ENCODE measurements at places on chromosomes 5 and 9.

DNA sequence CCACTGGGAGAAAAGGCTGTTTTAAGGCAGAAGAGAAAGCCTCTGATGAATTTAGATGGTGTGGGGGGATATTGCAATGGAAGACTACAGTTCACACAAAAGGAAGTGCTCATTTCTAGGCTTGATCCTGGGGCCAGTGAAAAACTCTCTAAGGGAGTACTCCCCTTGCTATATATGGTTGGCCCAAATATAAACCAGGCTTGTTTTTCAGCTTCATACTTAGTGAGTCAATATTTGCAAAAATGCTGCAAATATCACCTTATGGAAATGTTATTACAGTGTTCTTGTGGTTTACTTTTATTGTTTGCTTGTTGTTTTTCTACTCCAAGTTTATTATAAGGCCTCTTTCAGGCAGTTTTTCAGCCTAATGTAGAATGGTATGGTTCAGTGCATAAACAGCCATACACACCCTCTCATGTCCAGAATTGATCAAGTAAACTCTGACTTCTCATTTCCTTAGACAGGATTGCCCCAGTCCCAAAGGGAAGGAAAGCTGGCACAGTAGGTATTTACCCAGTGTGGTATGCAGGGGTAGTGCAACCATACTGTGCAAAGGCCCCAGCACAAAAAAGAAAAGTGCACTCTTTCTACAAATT lies 115.1 kb downstream of the FEM1C start:
- DNase-seq = peak; percentile 29

- no peak for DNase-seq
Observed at GRCh38 chr5:174329738-174330137, 284.2 kb downstream of the NSG2 start.

DNA sequence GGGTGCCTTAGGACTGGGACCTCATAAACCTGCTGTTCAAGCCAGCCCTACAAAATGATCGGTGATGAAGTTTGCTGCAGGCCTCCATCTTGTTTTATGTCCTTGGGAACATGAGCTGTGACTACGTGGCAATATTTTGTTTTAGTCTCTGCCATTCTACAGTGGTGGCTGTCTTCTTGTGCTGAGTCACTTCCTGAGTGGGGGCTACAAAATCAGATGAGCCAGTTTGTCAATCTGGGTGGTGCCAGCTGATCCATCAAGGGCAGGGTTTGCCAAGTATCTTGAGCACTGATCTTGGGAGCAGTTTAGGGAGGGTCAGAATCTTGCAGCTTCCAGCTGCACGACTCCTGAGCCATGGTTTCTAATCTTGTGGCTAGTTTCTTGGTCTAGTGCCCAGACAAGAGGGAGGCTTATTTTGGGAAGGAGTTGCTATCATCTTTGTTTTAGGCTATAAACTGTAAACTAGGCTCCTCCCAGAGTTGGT lies 94.7 kb downstream of the YTHDC2 start:
- peak; percentile 65 for DNase-seq

DNA sequence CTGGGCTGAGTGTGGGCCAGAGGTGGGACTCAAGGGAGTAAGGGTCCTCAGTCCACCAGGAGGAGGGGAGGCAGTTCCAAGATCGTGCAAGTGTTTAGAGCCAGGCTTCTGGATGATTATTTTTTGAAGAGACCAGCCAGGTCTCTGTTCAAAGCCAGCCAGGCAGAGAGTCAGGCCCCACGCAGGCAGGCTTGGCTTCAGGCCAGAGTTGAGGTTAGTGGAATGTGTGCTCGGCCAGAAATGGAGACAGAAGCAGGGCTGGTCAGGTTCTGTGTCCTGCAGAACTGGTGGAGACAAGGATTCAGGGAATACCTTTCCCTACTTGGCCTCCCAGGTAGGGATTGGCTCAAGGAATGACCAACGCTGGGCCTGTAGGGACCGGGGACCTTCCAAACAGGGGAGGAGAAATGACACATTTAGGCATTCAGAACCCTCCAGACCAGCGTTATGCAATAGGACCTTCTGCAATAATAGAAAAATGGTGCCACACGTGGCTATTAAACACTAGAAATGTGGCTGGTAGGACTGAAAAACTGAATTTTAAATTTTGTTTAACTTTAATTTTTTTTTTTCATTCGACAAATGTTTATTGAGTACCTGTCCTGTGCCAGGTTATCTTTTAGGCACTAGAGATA lies 106.2 kb downstream of the CMYA5 start:
- DNase-seq = peak; percentile 49

DNA sequence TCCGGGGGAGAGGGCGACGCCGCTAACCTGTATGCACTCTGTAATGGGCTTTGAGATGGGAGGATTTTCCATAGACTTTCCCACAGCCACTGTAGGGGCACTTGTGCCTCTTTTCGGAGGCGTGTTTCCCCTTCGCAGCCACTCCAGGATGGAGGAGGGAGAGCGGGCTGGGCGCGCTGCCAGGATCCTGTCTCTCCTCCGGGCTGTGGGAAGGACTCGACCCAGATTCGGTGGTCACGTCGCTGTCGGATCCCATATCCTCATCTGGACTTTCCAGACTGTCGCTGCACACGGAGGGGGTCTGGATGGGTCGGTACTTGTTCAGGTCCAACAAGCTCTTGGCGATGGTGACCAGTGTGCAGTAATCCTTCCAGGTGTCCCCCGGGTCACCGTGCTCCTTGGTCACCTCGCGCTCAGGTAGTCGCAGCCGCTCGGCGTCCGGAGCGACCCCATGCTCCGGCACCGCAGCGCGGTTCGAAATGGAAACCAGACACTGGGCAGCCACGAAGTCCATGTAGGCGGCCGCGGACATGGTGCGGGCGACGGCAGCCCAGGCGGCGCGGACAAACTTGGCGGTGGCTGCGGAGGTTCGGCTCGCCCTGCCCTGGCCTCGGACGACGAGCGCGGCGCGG lies 1.5 kb downstream of the KLF9 start:
- DNase-seq = peak; percentile 93

DNA sequence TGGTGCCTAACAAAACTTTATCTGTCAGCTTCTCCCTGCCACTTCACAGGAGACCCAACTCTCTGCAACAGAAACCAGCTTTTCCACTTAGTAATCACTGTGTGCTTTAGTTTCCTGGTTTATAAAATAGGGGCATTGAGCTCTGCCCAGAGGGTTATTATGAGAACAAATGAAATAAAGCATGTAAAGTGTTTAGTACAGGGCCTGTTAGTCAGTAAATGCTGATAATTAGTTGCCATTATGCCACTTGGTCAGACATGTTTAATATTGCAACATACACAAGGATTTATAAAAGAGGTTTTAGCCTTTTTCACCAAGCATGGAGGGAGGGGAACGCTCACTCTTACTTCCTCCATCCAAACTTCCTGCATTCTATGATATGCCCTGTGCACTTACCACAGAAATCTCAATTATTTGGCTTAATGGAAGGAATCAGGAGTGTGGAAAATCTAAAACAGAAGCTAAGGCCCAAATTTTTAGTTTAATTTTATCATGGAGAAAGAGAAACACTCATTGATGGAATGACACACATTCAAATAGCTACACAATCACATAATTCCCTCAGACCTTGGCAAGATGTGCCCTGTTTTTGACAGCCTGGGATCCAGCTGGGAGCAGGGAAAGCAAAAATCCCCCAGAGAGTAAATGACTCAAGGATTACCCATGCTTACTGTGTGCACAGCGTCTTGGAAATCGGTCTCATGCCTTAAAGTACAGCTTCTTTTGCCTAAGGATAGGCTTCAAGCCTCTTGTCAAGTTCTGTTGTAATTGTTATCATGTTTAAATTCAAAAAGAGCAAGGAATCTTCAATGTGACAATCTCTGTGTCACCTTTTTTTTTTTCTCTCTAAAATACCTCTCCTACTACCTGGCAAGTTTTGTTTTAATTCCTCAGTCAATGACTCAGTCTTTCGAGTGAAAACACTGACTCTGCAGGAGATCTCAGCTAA lies 34.0 kb downstream of the ZNF474 start:
- peak; percentile 85 for DNase-seq

DNA sequence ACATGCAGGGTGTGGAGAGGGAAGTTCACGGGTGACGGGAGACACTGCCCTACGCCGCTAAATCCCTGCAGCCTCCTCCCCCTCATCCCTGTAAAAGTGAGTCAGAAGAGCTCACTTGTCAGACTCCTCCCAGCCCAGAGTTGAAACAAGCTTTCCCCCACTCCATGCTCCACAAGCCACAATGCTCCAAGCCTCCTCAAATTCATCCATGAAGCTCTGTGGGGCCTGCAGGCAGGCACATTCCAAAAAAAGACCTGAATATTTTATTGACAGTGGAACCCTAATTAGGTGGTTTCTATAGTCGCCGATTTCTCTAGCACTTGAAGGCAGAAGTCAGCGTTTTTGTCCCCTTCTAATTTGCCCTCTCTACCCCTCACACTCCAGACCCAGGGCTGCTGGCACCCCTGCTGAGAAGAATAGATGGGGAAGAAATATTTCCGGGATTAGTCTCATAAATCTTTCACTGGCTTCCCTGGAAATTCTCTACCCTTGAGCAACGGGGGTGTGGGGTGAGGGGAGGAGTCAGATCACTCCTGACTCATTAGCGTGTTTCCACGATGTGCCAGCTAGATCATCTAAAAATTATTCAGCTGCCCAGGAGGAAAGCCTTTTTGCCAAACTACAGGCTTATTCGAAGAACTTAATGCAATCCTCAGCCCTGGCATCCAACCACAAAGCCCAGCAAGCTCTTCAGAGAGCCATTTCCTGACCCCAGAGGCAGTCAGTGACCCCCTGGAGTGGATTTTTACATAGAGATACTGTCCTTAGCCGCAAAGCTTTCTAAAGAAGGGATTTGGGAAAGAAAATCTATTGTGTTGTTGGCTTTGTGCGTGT lies 97.1 kb downstream of the ENC1 start:
- peak; percentile 86 for DNase-seq

DNA sequence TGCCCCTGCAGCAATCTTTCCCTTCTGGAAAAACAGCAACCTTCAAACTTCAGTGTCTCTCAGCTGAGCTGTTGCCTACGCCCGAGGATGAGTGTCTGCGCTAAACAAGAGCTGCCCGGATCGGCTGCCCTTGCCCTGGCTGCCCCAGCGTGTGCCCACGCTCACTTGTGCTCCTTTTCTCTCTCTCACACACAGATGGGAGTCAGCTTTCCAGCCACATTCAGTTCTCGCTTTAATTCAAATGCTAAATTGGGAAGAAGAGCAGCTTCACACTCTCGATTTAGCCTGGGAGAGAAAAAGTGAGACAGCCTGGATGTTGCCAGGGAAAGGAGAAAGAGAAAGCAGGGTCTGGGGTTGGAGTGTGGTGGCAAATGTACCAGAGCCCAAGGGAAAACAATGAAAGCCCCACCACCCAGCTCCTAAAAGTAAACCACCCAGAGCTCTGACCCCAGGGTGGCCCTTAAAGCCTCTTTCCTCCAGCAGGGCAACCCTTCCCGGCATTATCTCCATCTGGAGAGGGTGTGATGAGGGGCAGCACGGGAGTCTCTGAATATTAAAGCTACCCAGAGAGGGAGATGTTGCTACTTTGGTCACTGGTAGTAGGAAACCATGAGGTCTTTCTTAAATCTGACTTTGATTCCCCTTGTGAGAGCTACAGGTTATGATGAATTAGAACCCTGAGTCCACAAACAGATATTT lies 9.9 kb upstream of the EGR1 start:
- DNase-seq = no peak

GRCh38 chr9:133484671-133485437 lies 6.0 kb upstream of the SLC2A6 start:
- no peak for DNase-seq

- no peak for DNase-seq
Observed at GRCh38 chr9:125745682-125746016, 1.5 kb upstream of the PBX3 start.

- DNase-seq = no peak
Observed at GRCh38 chr5:108769352-108769751, 21.7 kb downstream of the FER start.

- DNase-seq = no peak
Observed at GRCh38 chr9:134452728-134453127, 126.5 kb downstream of the RXRA start.

GRCh38 chr9:97981846-97982682 lies 1.1 kb upstream of the ANP32B start:
- DNase-seq = no peak

DNA sequence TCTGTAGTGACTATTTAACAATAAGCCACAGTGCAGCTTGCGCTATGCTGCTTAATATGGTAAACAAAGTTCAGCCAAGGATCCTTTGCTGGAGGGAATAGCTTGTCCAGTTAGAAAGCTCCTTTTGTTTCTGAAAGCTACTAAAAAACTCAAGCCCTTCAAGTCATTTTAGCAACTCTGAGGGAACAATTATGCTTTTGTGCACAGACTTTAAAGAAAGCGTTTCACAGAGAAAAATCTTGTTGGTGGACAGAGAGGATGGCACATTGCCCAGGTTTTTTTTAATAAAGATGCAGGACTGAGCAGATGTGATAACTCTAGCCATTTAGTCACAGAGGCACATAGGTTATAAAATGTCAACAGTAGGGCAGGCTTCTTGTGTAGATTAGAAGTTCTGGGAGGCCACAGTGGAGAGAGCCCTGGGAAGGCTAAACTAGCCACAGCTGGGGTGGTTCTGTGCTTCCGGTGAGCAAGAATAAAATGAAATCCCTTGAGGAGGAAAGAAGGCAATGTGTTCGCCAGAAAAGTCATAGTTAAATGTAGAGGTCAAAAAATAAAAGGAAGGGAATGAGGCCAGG lies 63.4 kb downstream of the ALDH7A1 start:
- DNase-seq = peak; percentile 43

DNA sequence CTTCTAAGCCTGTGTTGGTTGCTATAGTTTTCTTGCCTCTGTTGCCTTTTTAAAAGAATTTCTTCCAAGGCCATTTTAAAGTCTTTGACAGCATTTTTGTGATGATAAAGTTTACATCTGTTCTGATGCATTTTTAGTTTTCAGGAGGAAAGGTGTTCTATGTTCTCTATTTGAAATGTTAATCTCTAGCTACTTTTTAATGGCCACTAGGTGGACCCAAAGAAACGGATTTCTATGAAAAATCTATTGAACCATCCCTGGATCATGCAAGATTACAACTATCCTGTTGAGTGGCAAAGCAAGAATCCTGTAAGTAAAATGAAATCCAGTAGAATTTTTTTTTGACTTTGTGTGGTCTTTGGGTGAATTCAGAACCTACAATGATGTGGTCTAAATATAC lies 60.2 kb downstream of the MELK start:
- DNase-seq = peak; percentile 64

DNA sequence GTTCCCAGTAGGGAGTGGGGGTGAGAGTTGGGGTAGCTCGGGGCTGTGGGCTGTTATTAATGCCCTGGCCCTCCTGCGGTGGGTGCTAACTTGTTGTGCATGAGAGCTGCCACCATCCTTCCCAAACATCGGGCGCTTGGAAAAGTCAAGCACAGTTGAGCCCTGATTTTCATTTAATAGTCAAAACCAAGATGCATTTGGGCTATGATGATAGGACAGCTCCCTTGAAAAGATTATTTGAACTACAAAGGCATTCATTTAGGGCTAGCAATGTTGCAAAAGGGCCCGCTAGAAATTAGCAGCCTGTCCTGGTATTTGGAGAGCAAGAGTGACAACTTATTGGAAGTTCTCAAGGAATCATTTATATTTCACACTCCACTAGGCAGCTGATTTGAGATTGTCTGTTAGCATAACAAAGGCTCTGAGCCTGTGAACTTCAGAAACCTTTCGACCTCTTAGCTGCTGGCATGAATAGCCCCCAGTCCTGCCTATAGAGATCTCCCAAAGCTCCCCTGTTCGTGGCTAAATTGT lies 128.2 kb upstream of the TMEM161B start:
- no peak for DNase-seq

- no peak for DNase-seq
Observed at GRCh38 chr5:74185599-74185998, 454.9 kb downstream of the ENC1 start.

GRCh38 chr5:90550963-90551362 lies 7.6 kb upstream of the ADGRV1 start:
- DNase-seq = no peak

Measured in cardiac fibroblast (primary cell).